ENCODE measurements at places on chromosomes 16 and 17.

GRCh38 chr16:75340741-75341491 is 89.5 kb upstream of the BCAR1 start:
- no peak overlapping the region for H3K27ac ChIP-seq
- H3K27me3 ChIP-seq: peaks cover 2% of the 10 kb centered on the region
- peaks cover 18% of the 10 kb centered on the region for H3K36me3 ChIP-seq
- H3K4me3 ChIP-seq: no peak overlapping the region
- peaks cover 2% of the 10 kb centered on the region for H3K4me1 ChIP-seq

GRCh38 chr16:1123525-1124230 is 27.6 kb upstream of the C1QTNF8 start:
- no peak overlapping the region for H3K27ac ChIP-seq

DNA sequence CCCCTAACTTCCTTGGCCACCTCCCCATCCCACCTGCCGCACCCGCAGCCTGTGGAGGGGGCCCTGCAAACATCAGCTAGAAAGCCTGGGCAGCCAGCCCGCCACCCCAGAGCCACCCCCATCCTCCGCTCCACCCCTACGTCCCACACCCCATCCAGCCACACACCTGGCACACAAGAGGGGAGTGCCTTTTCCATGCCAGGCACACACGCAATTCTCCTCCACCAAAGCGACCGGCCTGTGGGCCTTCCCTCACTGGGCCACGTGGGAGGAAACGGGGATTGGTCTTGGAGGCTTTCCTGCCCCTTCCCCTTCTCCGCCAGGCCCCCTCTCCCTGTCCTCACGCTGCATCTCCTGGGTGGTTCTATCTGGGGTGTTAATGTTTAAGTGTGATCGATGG is 48.7 kb upstream of the TNRC6C start:
- peaks cover 6% of the 10 kb centered on the region for H3K27me3 ChIP-seq
- H3K4me1 ChIP-seq: no peaks in the 10 kb centered on the region
- no peaks in the 10 kb centered on the region for H3K36me3 ChIP-seq
- no peak for DNase-seq
- no peak overlapping the region for H3K27ac ChIP-seq

DNA sequence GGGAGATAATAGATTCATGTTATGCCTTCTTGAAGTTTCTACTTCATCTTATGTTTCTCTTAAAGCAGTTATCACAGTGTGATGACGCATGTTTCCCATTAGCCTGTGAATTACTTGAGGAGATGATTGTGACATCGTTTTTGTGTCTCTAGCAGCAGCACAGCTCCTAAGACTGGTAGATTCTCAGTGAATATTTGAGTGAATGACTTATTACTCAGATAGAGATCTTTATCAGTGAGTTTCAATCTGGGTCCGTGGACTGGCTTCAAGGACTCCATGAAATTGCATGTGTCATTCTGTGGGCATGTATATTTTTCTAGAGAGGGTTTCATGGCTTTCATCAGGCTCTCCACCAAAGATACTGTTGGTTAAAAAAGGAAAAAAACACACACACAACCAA is 29.9 kb downstream of the YPEL2 start:
- H3K4me3 ChIP-seq: peak overlapping the region; percentile 65
- no peaks in the 10 kb centered on the region for H3K27me3 ChIP-seq
- peak overlapping the region; percentile 93 for H3K27ac ChIP-seq
- H3K36me3 ChIP-seq: peaks cover 7% of the 10 kb centered on the region

DNA sequence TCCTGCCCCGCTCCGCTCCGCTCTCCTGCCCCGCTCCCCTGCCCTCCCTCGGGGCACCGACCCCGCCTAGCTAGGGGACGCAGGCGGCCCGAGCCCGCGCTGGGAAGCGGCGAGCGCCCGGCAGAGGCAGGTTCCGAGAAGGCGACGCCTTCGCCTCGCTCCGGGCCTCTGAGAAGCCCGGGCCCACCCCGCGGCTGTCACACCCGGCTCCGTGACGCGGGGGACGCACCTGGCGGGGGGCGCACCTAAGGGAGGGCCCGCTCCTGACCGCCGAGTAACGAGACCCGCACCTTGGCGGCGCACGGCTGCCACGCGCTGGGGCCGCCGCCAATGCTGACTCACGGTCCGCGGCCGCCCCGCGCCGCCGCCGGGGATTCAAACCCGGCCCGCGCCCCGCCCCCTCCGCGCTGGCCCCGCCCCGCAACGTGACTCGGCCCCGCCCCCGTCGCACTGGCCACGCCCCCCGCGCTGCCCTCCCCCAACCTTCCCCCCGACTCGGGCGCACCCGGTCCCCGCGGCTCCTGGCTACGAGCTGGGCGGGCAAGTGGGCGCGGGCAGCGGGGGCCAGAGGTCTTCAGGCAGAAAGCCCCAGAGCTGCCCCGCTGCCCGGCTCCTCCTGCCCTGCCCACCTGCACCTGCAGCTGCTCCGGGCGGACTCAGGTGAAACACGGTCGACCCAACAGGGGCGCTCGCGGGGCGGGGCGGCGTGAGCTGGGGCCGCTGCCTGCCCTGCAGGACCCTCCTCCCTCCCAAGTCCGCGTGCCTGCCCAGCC is 27.8 kb downstream of the GNPTG start:
- H3K4me3 ChIP-seq: peak overlapping the region; percentile 89
- H3K4me1 ChIP-seq: peaks cover 13% of the 10 kb centered on the region
- H3K36me3 ChIP-seq: peaks cover 3% of the 10 kb centered on the region
- H3K27ac ChIP-seq: peak overlapping the region; percentile 76
- no peaks in the 10 kb centered on the region for H3K27me3 ChIP-seq

DNA sequence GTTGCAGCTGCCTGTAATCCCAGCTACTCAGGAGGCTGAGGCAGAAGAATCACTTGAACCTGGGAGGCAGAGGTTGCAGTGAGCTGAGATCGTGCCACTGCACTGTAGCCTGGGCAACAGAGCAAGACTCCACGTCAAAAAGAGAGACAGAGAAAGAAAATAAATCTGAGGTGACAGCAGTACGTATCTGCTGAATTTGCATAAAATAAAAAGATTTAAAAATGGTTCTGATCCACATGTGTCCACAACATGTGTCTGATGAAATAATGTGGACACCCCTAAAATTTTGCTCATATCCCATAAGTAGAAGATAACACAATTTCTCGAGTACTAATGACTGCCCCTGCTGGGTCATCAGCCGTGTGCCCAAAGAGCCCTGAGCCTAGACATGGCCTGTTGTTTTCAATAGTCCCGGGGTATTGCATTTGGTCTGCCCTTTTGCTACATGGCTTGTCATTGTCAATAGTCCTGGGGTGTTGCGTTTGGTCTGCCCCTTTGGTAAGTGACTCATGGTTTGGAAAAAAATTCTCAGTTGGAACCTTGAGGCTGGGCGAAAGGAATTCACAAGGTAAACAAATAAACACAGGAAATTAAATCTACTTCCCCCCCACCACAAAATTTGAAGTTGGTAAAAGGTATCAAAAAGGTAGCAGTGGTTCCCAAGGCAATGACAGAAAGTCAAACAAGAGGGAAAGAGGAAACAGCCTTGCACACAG is 434.6 kb upstream of the MAF start:
- H3K36me3 ChIP-seq: no peaks in the 10 kb centered on the region
- no peak for DNase-seq
- no peak overlapping the region for H3K27ac ChIP-seq
- no peaks in the 10 kb centered on the region for H3K27me3 ChIP-seq
- H3K4me3 ChIP-seq: no peak overlapping the region

DNA sequence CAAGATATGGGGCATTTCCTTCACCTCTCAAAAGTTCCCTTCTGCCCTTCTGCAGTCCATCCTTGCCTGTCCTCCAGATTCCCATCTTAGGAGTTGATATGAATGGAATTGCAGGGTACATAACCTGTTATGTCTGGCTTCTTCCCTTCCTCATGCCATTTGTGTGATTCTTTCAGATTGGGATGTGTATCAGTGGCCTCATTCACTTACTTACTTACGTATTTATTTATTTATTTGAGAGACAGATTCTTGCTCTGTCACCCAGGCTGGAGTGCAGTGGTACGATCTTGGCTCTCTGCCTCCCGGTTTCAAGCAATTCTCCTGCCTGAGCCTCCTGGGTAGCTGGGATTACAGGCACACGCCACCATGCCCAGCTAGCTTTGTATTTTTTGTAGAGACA is 6.2 kb upstream of the TMEM94 start:
- DNase-seq: no peak
- no peak overlapping the region for H3K27ac ChIP-seq
- H3K36me3 ChIP-seq: no peaks in the 10 kb centered on the region

- no peaks in the 10 kb centered on the region for H3K4me1 ChIP-seq
- H3K27ac ChIP-seq: no peak overlapping the region
- no peak overlapping the region for H3K4me3 ChIP-seq
- H3K36me3 ChIP-seq: no peaks in the 10 kb centered on the region
These were observed 90.3 kb downstream of the ZFHX3 start for GRCh38 chr16:72957303-72958277.

- H3K36me3 ChIP-seq: peaks cover 27% of the 10 kb centered on the region
- H3K4me3 ChIP-seq: no peak overlapping the region
- no peaks in the 10 kb centered on the region for H3K27me3 ChIP-seq
- H3K27ac ChIP-seq: peak overlapping the region; percentile 82
- DNase-seq: peak; percentile 17
These were observed 21.2 kb downstream of the SAP30BP start for GRCh38 chr17:75688209-75688825.

GRCh38 chr16:15822957-15823356 is 33.9 kb downstream of the MYH11 start:
- no peak overlapping the region for H3K4me3 ChIP-seq
- no peaks in the 10 kb centered on the region for H3K36me3 ChIP-seq
- no peak overlapping the region for H3K27ac ChIP-seq
- no peak for DNase-seq
- no peaks in the 10 kb centered on the region for H3K4me1 ChIP-seq

GRCh38 chr17:80605326-80606066 is 60.9 kb downstream of the RPTOR start:
- DNase-seq: peak; percentile 65
- peaks cover 68% of the 10 kb centered on the region for H3K4me1 ChIP-seq
- peaks cover 23% of the 10 kb centered on the region for H3K36me3 ChIP-seq
- no peaks in the 10 kb centered on the region for H3K27me3 ChIP-seq

DNA sequence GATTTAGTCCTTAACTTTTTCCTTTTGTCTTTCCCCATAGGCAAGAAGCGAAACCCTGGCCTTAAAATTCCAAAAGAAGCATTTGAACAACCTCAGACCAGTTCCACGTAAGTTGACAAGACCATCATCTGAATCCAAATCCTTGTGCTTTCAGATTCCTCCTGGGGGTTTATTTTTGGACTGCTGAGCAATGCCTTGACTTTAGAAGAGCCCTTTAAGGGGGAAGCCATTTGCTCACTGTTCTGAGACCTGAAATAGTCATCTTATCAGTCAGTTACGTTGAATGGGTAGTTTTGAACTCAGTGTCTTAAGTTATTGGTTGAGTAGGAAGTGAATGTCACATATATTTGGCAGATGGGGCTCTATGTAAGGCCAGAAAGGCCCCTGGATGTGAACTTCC is 91.2 kb downstream of the MAP2K6 start:
- no peak overlapping the region for H3K27ac ChIP-seq
- H3K36me3 ChIP-seq: peaks cover 3% of the 10 kb centered on the region

DNA sequence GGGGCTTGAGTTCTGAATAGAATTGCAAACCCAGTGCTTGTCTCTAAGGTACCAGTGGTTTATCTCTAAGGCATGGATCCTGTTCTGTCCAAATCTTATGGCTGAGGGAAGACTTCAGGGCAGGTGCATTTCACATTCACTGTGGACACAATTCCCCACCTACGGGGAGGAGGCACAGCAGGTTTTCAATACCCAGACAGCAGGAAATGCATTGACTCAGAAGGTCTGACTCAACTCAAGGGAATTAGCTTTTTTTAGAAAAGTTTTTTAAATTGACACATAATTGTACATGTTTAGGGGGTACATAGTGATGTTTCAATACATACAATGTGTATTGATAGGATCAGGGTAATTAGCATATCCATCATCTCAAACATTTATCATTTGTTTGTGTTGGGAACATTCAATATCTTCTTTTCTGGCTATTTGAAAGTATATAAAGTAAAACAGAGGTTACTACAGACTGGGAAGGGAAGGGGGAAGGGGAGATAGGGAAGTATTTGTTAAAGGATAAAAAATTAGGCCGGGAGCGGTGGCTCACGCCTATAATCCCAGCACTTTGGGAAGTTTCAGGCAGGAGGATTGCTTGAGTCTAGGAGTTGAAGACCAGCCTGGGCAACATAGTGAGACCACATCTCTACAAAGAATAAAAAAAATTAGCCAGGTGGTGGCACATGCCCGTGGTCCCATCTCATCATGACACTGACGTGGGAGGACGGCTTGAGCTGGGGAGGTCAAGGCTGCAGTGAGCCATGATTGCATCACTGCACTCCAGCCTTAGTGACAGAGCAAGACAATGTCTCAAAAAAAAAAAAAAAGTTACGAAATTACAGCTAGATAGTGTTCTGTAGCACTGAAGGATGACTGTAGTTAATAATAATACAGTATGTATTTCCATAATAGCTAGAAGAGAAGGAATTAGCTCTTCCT is 54.9 kb downstream of the RGS9 start:
- H3K36me3 ChIP-seq: no peaks in the 10 kb centered on the region
- H3K27ac ChIP-seq: peak overlapping the region; percentile 80
- no peak overlapping the region for H3K4me3 ChIP-seq
- H3K27me3 ChIP-seq: no peaks in the 10 kb centered on the region

GRCh38 chr17:29007860-29008455 is 2.1 kb upstream of the SEZ6 start:
- no peak for DNase-seq
- H3K27ac ChIP-seq: no peak overlapping the region
- peaks cover 59% of the 10 kb centered on the region for H3K27me3 ChIP-seq
- no peak overlapping the region for H3K4me3 ChIP-seq
- H3K4me1 ChIP-seq: peaks cover 3% of the 10 kb centered on the region

DNA sequence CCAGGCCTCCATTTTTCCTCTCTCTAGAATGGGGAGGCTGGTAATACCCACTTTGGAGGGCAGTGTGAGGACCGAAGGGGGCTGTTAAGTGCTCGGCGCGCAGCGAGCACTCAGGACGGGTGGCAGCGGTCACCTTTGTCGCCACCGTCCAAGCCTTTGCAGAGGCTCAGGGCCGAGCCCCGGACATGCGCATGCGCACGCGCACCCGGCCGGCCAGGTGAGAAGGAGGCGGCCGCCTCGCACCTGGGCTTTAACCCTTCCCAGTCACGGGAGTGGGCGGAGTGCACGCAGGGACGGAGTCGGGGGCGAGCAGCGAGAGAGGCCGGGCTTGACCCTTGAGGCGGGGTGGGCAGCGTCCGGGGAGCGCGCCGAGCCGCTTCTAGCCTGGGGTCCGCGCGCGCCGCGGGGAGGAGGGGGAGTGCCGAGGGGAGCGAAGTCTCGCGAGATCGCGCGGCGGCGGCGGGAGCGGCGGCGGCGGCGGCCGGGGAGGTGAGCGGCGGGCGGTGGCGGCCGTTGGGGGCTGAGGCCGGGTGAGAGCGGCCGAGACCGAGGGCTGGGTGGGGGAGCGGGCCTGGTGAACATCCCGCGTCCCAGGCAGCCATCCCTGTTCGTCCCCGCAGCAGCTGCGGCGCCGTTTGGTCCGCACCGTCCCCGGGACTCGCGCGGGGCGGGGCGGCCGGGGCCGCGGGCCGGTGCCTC is at the start of gene MRTFB:
Gene MRTFB, plus strand, starts transcription at position 443 of the 699 bp plus-strand sequence. CDS start 69,288 bp downstream, outside the sequence.
- peak; percentile 83 for DNase-seq
- H3K4me1 ChIP-seq: peaks cover 10% of the 10 kb centered on the region
- H3K36me3 ChIP-seq: no peaks in the 10 kb centered on the region
- peak within 1 kb of the TSS; percentile 73 for H3K27ac ChIP-seq

All from activated naive CD8-positive, alpha-beta T cell treated with anti-CD3 and anti-CD28 coated beads, Interleukin-2, amount 50 U/mL, for 24 hours (primary cell).